ENCODE measurements at places on chromosomes 4 and X.

DNA sequence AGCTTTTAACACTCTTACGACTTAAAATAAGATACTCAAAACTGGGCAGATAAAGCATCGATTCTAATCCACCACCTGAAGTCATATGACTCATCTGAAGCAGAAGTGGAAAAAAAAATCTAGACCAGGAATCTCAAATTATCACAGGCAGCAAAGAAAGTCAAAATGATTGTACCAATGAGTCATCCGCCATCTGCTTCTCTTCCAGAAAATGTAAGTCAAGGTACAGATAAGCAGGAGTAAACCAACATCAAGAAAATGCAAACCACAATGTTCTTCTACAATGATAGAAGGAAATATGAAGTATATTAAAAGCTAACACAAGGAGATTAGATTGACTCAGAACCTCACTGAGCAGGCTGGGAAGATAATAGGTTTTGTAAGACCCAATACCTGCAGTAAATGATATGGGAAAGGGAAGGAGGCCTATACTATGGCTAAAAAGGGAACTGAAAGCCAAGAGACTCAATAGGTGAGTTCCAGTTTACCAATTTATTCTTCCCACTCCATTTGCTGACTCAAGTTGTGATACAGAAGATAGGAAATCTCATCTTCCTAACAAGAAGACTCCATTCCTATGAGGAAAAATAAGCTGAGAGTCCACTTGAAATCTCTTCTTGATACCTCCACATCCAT, 88.4 kb upstream of the TET2 start:
- DNase-seq, result peak; percentile 71

DNA sequence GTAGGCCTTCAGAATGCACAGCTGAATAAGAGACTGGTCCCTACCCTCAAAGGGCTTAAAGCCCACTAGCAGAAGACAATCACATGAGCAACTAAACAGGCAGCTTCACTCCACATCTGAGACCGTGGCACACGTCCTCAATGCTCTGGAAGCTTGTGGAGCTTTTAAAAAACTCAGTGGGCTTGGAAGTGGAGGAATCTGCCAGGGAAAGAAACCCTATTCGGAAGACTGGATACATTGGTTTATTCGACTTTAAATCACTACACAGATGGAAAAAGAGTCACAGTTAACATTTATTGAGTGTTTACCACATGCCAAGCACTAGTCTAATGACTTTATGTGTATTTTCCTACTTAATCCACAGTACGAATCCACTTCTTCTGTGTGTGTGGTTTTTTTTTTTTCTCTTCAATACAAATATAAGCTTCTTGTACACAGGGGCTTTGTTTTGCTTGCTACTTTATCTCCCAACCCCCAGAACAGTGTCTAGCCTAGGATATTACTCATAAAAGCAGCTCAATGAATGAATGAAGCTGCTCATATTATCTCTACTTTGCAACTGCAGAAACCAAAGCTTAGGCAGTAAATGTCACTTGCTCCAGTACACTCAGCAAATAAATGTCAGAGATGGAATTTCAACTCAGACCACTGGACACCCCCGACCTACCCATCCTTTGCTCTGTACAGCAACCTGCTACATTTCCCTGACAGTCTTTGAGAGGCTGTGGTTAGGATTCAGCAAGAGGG, 137.7 kb downstream of the LDB2 start:
- DNase-seq, result no peak

- DNase-seq, result no peak
Measured at GRCh38 chr4:13733817-13734216, 106.3 kb upstream of the BOD1L1 start.

GRCh38 chrX:41695426-41695825, 6.7 kb downstream of the GPR34 start:
- no peak for DNase-seq

DNA sequence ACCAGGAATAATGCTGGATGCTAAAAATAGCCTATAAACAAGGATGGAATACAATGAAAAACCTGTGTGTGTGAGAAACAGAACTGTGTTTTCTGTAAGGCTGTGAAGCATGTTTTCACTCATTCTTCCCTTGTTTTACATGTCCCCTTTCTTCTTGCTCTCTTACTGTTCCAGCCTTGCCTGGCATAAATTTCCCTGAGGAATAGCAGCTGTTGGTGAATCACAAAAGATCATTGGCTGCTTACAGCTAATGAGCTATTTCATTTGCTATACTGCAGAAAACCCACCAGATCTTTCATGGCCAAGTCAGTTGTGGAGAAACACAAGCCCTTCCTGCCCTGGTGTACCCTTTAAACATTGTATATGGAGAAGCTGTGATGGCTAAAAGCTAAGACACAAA, 91.1 kb downstream of the LDB2 start:
- no peak for DNase-seq

GRCh38 chrX:146863566-146863965, 49.0 kb upstream of the CXorf51A start:
- DNase-seq, result peak; percentile 1

DNA sequence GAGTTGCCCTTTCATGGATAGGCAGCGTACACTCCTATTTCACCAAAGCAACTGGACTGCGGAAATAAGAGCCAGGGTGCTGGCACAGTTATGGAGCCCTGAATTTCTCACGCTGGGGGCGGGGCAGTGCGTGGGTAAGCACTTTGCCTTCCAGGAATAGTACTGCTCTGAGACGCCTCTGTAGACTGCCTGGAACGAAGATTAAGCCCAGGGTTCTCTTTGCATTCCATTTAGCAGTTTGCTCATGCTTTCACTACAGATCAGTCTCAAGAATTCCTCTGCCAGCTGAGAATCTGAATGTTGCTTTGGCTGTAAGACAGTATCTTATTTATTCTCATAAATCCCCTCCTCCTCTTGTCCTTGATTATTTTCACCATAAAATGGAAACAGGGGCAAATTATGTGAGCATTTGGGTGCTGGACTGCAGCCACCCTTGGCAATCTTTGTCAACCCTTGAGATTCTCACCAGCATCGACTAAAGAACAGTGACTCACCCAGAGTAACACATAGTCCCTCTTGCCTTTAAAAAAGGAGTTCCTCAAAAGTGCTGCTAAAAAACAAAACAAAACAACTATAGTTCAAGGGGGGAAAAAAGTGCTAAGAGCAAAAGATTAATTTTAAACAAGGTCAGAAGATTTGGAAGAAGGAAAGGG, 88.9 kb upstream of the CITED1 start:
- DNase-seq, result no peak
